ENCODE measurements at places on chromosomes 5 and 9. TPM values are rescaled to one million over a fixed set of nuclear protein-coding genes. Genes with fewer than 3 reads are reported as not detected.

The GNAQ gene
- 19.8 TPM for total RNA-seq

GRCh38 chr5:134794819-134795218 lies 36.2 kb downstream of the DDX46 start:
- DNase-seq: no peak

DNA sequence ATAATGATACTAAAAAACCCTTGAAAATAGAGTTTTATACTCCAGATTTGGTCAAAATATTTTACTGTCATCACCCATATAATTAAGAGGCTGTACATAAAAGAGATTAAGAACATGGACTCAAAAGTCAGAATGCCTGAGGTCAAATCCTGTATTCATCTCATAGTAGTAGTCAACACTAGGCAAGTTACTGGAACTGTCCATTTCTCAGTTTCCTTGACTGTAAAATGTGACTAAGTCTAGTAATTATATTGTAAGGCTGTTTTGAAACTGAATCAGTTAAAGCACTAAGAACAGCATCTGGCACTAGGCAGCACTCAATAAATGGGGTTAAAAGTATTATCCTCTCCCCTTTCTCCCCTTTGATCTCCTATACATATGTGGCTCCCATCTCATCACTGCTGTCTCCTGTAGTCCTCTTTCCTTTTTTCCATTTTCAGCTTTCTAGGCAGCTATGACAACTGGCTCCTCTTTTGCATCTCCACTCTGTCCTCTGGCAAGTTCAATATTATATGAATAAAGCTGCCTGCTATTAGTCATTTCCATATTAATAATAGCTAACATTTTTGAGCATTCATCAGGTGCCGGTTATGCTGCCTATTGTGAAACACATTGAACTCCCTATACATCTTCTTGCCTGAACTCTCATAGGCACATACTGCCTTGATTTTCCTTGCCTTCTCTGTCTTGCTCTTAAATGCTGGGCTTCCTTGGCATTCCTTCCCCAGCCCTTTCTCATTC lies 185.8 kb upstream of the NREP start:
- DNase-seq: no peak

DNA sequence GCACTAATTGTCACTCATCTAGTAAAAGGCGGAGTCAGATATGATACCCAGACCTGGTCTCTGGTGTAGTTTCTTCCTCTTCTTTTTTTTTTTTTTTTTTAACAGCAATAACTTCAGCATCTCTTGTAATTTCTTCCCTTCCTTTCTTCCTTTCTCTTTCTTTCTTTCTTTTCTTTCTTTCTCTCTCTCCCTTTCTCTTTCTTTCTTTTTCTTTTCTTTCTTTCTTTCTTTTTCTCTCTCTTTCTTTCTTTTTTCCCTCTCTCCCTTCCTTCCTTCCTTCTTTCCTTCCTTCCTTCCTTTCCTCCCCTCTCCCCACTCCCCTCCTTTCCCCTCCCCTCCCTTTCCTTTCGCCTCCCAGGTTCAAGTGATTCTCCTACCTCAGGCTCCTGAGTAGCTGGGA lies 25.9 kb upstream of the GNPDA1 start:
- no peak for DNase-seq

Data from gastrocnemius medialis (tissue), 4 donors.